ENCODE measurements at places on chromosomes 2 and 18.

GRCh38 chr2:235343156-235343774, 150.6 kb upstream of the AGAP1 start:
- no peak for DNase-seq

GRCh38 chr2:120403676-120404075, 57.7 kb downstream of the INHBB start:
- no peak for DNase-seq

- no peak for DNase-seq
Measured at GRCh38 chr2:139967665-139968064, 1187.5 kb upstream of the NXPH2 start.

- no peak for DNase-seq
Measured at GRCh38 chr18:75271952-75272351, 61.4 kb downstream of the TSHZ1 start.

GRCh38 chr2:129754421-129754820, 225.0 kb upstream of the RAB6C start:
- DNase-seq: no peak

GRCh38 chr2:23312996-23313606, 71.9 kb upstream of the KLHL29 start:
- DNase-seq: no peak

DNA sequence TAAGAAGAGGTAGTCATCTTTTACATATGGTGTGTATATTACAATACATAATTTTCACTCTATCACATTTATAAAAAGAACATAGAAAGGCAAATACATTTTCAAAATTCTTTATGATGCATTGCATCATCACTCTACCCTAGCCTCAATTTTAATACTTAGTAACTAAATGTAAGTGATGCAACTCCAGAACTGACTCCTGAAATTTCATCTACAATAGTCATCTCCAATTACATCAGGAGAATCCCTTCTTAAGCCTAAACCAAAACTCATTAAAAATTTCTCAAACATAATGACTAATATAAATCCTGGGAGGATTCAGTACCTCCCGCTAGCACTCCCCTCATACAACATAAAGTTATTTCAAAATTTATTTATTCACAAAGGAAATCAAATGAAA, 15.9 kb downstream of the TMX3 start:
- DNase-seq: no peak

- DNase-seq: no peak
Measured at GRCh38 chr2:206716623-206717022, 1.6 kb downstream of the DYTN start.

- no peak for DNase-seq
Measured at GRCh38 chr2:23106242-23106785, 278.7 kb upstream of the KLHL29 start.

- peak; percentile 54 for DNase-seq
Measured at GRCh38 chr2:45778720-45779171, 127.3 kb downstream of the PRKCE start.

- DNase-seq: no peak
Measured at GRCh38 chr2:125588780-125589179, 1067.2 kb upstream of the GYPC start.

DNA sequence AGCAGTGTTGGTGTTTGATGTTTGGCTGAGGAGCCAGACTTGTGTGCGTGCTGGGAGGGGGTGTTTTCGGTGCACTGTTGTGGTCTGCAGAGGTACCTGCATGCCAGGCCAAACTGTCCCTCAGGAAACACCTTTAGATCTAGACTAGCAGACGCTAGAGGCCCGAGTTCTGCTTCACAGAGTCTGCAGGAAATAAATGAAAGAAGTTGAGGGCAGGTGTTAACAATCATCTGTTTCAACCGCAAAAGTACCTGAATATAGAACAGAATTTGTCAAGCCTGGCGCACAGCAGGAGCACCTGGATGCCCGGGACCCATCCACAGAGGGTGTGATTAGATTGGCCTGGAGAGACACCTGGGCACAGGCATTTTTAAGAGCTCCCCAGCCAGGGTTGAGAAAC, 40.5 kb upstream of the REL start:
- DNase-seq: peak; percentile 41

GRCh38 chr2:10324095-10324832, 21.6 kb downstream of the HPCAL1 start:
- no peak for DNase-seq

GRCh38 chr2:232308986-232309385, 69.6 kb upstream of the ALPP start:
- no peak for DNase-seq

DNA sequence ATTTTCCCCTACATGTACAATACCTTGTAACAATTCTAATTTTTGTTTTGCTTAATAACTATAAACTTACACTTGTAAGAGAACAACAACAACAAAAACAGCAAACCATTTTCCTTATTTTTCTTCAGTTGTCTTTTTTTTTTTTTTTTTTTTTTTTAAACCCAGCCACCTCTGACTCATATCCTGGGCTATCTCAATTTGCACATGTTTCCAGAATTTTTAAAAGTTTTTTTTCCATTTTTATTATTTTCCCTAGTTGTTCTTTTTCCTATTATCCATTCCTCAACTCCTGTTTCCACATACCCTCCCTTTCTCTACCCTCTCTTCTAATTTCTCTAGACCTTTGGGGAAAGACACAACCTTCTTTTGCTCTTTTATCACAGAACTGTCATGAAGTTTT, 112.5 kb downstream of the EFEMP1 start:
- DNase-seq: no peak

- no peak for DNase-seq
Measured at GRCh38 chr2:229884775-229885699, 36.8 kb downstream of the TRIP12 start.

DNA sequence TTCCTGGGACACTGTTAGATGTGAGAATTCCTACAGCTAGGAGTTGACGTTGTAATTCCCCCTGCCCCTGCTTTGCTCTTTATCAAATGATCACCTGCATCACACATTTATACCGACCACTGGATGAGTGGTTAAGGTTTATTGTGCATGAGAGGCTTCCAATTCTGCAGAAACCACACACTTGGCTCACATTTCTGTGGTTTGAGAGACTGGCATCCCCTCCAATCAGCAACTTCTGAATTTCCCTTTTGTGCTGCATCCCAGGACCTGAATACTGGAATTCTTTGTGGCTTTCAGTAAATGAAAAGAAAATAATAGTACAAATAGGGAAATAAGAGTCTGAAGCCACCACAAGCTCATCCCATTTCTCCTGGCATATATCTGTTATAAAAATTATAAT, 628.7 kb upstream of the PIK3C3 start:
- DNase-seq: no peak

DNA sequence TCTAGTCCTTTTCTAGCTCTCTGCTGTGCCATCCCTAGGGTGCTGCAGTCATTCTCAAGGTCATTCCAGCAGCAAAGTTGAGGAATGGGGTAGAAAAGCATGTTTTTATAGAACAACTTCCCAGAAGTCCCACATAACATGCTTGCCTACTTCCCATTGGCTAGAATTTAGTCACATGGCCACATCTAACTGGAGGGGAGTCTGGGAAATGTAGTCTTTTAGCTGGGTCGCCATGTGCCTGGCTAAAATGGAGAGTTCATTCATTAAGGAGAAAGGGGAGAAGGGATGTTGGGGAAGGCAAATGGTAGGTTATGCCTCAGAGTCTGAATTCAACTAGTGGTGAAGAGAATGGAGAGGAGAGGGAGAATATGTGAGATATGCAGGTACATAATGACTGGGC, 85.7 kb downstream of the SLC4A3 start:
- DNase-seq: peak; percentile 4

GRCh38 chr2:202064171-202064880, 8.7 kb upstream of the KIAA2012 start:
- no peak for DNase-seq

DNA sequence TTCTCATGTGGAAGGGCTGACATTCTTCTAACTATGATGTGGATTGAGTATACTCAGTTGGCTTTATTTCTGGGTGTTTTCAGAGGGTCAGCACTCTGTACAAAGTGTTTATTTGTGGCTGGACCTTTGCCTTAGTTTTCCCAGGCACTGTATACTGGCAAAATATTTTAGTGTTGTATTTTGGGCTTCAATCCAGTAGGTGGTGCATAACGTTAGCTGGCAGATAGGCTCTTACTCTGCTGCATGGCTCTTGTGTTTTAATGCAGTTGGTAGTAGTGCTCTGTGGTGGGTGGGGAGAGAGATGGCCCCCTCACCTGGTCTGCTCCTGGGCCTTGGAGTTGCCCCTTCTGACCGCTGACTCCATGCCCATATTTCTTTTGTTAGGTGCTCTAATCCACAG, 75.6 kb upstream of the REG3A start:
- no peak for DNase-seq

- no peak for DNase-seq
Measured at GRCh38 chr2:189506514-189506976, 65.3 kb downstream of the WDR75 start.

DNA sequence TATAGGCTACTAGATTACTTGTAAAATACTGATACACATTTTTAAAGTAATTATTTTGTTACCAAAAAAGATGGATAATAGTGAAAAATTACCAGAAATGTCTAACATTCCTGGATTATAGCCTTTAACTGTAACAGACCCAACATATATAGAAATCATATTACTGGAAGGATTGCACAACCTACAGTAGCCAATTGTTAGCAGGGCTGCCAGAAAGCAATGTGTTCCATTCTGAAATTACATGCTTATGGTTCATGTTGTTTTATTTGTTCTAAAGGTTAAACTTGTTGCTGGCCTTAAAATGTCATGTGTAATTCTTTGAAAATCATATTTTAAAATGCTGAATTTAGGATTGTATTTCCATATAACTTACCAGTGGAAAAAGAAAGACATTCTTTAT, 793.6 kb upstream of the ACVR2A start:
- no peak for DNase-seq

Data from CD4-positive, alpha-beta T cell (primary cell).